Naive thymus-derived CD4-positive, alpha-beta T cell (primary cell): ENCODE measurements at places on chromosomes 1 and 21. TPM values are rescaled to one million over a fixed set of nuclear protein-coding genes. Genes with fewer than 3 reads are reported as not detected.

PLA2G2D gene
- not detected for polyA plus RNA-seq

- no peak for DNase-seq
Observed at GRCh38 chr1:218529646-218530300, 184.6 kb downstream of the TGFB2 start.

- no peak for DNase-seq
Observed at GRCh38 chr1:87194271-87194774, 134.4 kb upstream of the LMO4 start.

DNA sequence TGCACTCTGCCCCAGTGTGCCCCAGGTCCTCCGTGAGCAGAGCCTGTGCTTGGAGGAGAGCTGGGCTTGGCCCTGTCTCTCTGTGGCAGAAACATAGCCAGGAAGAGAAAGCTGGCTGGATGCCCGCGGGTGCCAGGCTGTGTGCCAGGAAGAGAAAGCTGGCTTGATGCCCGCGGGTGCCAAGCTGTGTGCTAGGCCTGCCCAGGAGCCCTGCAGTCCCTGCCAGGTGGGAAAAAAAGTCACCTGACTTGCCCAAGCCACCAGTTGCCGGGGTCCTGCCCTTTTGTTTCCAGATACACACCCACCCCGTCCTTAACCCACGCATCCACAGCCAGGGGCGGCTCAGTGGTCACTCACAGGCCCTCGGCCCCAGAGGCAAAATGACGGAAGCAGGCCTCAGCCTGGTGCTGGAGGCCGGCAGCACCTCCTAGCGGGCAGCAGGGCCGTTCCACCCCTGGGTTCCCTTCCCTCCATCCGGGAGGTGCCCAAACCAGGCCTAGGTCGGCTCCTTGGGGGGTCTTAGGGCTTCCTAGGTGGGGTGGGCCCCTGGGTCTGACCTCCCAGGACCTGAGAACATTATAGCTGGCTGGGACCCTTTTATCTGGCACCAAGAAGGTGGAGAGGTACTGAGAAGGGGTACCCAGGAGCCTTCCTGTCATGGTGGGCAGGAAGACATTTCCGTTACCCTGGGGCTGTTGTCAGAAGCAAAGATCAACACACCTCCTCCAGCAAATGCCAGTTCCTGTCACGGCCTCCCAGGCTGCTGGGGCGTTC lies 9.1 kb downstream of the ITGB2 start:
- peak; percentile 77 for DNase-seq

- DNase-seq, result no peak
Observed at GRCh38 chr1:11997081-11997850, 17.0 kb downstream of the MFN2 start.
